ENCODE measurements at places on chromosomes 3 and 15. TPM values are rescaled to one million over a fixed set of nuclear protein-coding genes. Genes with fewer than 3 reads are reported as not detected.

DNA sequence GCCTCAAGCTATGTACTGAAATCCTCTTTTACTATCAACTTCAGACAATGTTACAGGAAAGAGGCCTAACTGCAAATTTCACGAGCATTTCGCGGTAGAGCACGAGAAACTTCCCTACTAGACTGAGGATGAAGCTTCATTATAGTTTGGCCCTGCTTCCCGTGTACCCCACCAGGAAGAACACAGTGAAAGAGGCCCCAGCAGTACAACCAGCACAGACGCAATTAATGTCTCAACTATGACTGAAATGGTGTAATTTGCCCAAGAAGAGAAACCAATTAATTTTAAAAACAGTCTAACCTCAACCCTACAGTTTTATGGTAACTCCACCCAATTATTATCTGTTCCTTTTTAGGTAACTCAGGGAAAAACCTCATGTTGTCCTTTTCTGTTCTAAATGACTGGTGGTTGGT is 12.1 kb downstream of the CHSY1 start:
- no peaks in the 10 kb centered on the region for H3K27me3 ChIP-seq
- H3K36me3 ChIP-seq = peaks cover 18% of the 10 kb centered on the region
- no peak for DNase-seq
- peaks cover 40% of the 10 kb centered on the region for H3K4me1 ChIP-seq
- H3K27ac ChIP-seq = peak overlapping the region; percentile 62

GRCh38 chr3:169999433-169999832 is 32.8 kb downstream of the SEC62 start:
- H3K4me3 ChIP-seq = no peak overlapping the region
- peaks cover 3% of the 10 kb centered on the region for H3K4me1 ChIP-seq
- no peaks in the 10 kb centered on the region for H3K27me3 ChIP-seq
- peaks cover 11% of the 10 kb centered on the region for H3K36me3 ChIP-seq
- no peak for DNase-seq

DNA sequence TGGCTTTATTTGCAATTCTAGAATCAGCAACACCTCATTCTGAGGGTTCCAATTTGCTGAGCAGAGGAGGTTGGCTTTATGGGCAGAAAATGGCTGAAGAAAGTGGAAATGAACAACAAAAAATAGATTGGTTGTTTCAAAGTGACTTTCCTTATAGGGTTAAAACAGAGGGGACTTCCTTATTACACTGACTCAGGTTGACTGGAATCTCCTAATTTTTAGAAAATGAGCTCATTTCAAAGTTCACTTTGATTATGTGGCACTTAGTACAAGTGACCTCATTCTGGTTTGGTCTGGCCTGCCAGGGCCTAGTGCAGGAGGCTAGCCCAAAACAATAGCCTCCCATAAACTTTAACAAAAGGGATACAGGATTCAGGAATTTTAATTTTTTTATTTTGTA is 41.4 kb downstream of the NFKBIZ start:
- no peak overlapping the region for H3K4me3 ChIP-seq
- DNase-seq = no peak
- no peaks in the 10 kb centered on the region for H3K36me3 ChIP-seq
- no peaks in the 10 kb centered on the region for H3K27me3 ChIP-seq
- H3K4me1 ChIP-seq = peaks cover 2% of the 10 kb centered on the region
- H3K27ac ChIP-seq = no peak overlapping the region

DNA sequence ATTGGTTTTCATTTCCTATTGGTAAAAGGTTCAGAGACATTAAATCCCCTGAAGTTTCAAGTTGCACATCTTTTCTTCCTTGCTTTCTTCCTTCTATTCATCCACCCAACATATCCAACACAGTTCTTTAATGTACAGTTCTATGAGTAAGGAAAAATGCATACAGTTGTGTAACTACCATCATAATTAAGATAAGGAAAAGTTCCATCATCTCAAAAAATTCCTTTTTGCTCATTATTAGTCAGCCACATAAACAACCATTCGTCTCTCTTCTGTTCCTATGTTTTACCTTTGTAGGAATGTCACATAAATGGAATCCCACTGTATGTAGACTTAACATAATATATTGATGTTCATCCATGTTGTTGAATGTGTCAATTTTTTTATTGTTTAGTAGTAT is 211.1 kb upstream of the ADAMTS9 start:
- peaks cover 35% of the 10 kb centered on the region for H3K4me1 ChIP-seq
- no peak overlapping the region for H3K27ac ChIP-seq
- no peak for DNase-seq
- no peaks in the 10 kb centered on the region for H3K27me3 ChIP-seq
- H3K4me3 ChIP-seq = no peak overlapping the region

DNA sequence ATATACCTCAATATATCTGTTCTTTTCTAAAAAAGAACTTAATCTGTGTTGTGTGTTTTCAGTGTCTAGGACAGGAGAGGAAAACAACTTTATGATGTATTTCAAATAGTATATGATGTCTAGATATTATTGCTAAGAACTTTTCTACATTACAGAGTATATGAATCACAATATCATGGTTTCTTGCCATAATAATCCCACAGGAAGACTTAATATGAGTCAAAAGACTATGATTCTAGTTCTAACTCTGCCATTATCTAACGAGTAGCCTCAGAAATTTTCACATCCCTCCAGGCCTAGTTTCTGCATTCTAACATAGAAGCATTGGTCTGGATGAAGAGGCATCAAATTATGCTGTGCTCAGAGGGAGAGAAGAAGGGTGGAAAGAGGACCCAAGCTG is 107.7 kb upstream of the SPRED1 start:
- H3K4me3 ChIP-seq = no peak overlapping the region
- H3K27ac ChIP-seq = no peak overlapping the region
- H3K36me3 ChIP-seq = peaks cover 4% of the 10 kb centered on the region
- no peak for DNase-seq
- no peaks in the 10 kb centered on the region for H3K27me3 ChIP-seq
- H3K4me1 ChIP-seq = no peaks in the 10 kb centered on the region

GRCh38 chr3:194269610-194270145 is 81.5 kb downstream of the CPN2 start:
- peak; percentile 37 for DNase-seq
- no peak overlapping the region for H3K4me3 ChIP-seq
- H3K27ac ChIP-seq = peak overlapping the region; percentile 50
- peaks cover 63% of the 10 kb centered on the region for H3K4me1 ChIP-seq
- H3K27me3 ChIP-seq = no peaks in the 10 kb centered on the region

DNA sequence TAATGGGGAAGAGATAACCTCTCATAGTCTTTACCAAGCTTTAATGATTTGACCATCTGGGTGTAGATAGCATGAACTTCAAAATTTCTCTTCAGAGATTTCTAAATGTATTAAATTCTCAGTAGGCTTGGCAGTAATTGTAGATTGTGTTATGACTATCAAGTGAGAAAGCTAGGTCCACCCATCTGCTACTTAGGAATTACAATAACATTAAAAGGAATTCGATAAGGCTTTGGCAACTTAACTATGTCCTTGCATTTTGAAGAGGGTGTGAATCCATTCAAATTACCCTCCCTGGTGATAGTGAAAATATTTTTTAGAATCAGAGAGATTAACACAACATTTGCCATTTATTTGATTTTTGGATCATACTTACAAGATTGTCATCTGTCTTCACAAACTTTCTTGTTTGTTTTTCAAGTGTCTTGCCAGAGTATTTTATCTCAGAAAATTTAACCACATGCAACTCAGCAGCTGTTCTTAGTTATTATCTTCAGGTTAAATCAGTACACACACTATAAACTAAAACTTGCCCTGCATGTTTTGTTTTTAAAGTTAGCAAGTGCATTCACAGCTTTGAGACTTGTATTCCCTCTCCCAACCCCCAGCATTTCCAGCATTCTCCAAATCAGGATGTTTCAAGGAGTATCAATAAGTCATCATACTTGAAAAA is 69.6 kb upstream of the COL8A1 start:
- no peak overlapping the region for H3K4me3 ChIP-seq
- H3K4me1 ChIP-seq = peaks cover 6% of the 10 kb centered on the region
- no peak overlapping the region for H3K27ac ChIP-seq
- DNase-seq = no peak

DNA sequence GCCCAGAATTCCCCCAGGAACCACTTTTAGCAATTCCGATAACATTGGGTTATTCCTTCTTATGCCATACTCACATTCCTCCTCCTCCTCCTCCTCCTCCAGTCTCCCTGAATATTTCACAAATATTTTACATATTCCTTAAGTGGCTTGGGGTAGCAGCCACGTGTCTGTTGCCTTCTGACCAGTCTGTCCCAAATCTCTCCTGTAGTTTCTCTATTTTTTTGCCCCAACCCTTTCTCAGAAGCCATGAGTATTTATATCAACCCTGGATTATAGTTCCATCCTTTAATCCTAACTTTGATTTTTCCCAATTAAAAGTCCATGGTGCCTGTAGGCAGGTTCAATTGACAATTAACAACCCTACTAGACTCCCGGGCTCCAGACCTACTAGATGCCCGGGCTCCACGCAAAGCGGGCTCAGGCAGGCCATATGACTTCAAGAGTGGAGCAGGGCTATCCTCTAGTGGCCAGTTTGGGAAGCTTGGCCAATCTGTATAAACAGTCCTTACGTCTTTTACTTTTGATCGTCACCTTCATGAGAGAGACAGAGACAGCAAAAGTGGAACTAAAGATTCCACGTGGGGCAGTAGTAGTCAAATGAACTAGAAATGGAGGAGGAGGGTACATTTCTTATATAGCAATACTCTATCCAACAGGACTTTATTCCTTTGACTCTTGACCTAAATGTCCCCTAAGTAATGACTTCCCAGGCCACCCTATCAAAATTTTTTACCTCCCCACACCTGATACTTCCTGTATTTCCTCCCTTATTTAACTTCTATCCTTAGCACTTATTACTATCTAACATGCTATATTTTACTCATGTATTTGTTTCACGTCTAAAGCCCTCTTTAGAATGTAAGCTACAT is 69.7 kb downstream of the USF3 start:
- peaks cover 1% of the 10 kb centered on the region for H3K4me1 ChIP-seq
- no peak for DNase-seq
- no peak overlapping the region for H3K27ac ChIP-seq

DNA sequence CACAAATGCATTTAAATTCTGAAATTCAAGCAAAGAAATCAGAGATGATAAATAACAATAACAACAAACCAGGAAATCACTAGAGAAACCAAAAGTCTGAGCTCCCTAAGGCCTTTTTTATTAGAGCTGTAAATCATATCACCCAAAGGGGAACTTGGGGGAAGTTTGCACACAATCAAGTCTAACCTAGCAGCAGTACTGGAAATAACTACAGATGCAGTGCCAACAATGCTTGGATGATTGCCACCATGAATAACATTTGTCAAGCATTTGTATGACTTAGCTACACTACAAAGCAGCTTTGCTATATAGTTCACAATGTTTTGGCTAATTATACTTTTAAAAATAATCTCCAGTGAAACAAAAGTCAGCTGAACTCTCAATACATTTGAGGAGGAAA is 27.8 kb downstream of the SHQ1 start:
- H3K4me1 ChIP-seq = peaks cover 7% of the 10 kb centered on the region
- H3K27me3 ChIP-seq = no peaks in the 10 kb centered on the region
- DNase-seq = no peak

DNA sequence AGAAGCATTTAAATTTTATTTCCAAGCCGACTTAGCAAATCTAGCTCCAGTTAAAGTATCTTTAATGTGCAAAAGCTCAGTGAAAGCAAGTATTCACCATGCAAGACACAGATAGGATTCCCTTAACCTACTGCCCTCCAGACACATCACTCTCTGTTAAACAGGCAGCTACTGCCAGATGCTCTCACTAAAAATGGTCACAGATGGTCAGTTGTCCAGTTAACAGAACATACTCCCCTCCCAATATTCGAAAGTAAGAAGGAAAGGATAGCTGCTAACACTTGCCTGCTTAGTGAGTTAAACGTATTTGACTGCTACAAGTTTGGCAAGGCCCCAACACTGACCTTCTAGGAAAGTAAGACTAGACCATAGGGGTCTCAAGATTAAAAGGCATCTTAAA is 73.7 kb downstream of the PRTG start:
- H3K4me3 ChIP-seq = no peak overlapping the region
- DNase-seq = no peak
- no peaks in the 10 kb centered on the region for H3K27me3 ChIP-seq

DNA sequence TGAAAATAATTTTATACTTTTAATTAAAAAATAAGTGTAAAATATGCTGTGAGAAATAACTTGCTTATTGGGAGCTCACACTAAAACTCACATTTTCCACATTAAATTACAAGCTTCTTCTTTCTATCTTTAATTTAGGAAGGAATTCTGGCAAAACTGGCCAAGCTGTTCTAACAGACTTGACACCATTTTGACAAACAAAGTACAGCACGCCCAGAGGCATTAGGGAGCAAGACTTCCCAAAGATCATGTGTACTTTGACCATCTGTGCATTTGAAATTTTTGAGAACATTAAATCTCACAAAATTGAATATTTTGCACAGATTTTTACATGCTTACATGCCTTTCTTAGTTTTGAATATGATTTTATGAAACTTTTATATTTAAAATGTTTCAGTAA is 1288.4 kb upstream of the CADM2 start:
- H3K27ac ChIP-seq = no peak overlapping the region
- H3K4me1 ChIP-seq = no peaks in the 10 kb centered on the region
- no peaks in the 10 kb centered on the region for H3K36me3 ChIP-seq
- no peak for DNase-seq

DNA sequence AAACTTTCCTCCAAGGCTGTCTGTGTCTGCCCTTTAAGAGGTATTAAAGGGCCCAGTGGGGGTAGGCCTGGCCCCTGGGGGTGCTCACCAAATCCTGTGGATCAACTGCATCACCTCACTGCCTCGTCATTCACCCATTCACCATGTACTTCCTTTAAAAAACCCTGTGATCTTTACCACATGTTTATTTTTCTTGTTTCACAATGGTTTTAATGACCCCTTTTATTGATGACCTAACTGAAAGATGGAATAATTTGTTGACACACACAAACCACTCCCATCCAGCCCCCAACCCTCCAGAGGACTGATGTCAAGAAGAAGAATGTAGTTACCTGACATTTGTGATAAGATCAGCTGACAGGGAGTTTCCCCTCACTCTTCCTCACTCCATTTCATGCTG is 40.8 kb downstream of the KCNAB1 start:
- no peak overlapping the region for H3K4me3 ChIP-seq
- peak overlapping the region; percentile 51 for H3K27ac ChIP-seq
- H3K27me3 ChIP-seq = no peaks in the 10 kb centered on the region

DNA sequence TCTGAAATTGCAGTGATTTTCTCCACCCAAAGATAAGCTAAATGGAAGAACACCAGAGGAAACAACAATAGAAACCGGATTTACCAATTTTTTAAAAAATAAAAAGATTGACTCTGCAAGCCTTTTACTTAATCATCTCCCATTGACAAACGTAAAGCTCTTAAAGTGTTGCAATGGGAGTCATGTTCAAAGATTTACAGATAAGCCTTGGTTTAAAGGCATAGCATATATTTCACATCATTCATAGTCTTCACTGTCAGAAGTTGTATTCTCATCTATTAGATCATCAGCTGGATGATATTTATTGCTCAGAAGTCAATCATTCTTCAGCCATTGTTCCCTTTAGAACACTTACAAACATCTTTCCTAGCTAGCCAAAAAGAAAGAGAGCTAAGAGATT is 397.6 kb downstream of the GBE1 start:
- H3K27ac ChIP-seq = no peak overlapping the region
- H3K4me1 ChIP-seq = no peaks in the 10 kb centered on the region
- H3K36me3 ChIP-seq = peaks cover 4% of the 10 kb centered on the region
- H3K4me3 ChIP-seq = no peak overlapping the region
- no peak for DNase-seq

- H3K36me3 ChIP-seq = peaks cover 7% of the 10 kb centered on the region
- H3K27ac ChIP-seq = no peak overlapping the region
- no peaks in the 10 kb centered on the region for H3K27me3 ChIP-seq
These were observed 407.2 kb upstream of the TPRG1 start for GRCh38 chr3:188764609-188765008.

Gene TGM4
- 0.09 TPM for total RNA-seq

Gene KIF23
- total RNA-seq = 38.7 TPM

Gene RETNLB
- not detected for total RNA-seq

Gene SMCO1
- total RNA-seq = not detected

Gene PDZRN3
- 42.9 TPM for total RNA-seq

Gene KLHL25
- total RNA-seq = 8.0 TPM

Gene PLOD2
- total RNA-seq = 86.0 TPM

Gene SV2B
- total RNA-seq = 0.14 TPM

Gene ADAMTS7
- 98.7 TPM for total RNA-seq

Data from mesothelial cell of epicardium (in vitro differentiated cells).